ENCODE measurements at places on chromosomes 12 and 14.

DNA sequence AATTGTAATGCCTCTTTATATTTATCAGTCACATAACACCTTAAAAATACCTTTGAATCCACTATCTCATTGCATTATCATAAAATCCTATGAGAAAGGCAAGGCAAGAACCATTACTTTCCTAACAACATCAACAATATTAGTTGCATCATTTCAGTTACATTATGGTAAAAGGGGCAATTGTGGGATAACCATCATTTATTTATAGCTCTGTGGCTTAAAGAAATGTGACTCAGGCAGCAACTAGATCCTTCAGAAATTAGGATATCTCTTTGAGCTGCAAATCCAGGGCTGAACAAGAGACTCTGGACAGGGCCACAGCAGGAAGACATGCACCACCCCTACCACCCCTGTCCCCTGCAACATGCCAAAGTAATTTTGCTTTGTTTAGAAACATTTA lies 36.4 kb downstream of the EPS8 start:
- DNase-seq, result no peak

- no peak for DNase-seq
These were observed 219.7 kb downstream of the TMEM121 start for GRCh38 chr14:105746124-105746514.

DNA sequence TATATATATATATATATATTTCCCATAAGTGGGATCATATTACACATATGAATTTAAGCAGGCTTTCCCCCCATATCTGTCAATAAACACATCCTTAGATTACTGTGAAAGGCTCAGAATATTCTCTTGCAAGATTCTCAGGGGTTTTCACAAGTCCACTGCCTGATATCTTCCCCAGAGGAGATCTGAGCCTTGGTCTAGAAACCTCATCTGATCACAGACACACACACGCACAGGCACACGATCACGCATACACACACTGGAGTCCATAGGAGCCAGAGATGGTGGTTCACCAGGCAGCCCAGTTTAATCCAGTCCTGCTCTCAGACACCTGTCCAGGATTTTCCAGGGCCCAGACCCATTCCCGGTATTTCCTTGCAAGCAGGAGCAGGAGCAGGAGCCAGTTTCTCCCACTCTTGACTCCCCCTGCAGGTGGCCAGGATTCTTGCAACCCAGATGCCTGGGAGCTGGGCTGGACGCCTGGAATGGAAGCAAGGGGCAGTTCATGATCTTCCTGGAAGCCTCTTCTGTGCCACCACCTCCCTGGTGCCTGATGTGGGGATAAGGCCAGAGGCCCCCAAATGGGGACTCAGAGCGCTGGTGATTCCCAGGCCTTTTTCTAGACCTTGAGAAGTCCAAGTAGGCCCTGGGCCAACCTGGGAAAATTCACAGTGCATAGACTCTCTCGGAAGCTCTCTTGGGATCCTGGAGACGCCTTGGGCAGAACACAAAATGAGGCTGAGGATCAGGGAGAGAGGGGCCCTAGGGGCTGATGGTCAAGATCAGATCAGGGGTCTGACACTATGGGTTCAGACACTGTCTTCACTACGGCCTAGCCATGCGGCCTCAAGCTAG lies 16.5 kb upstream of the KRT78 start:
- DNase-seq, result peak; percentile 13

DNA sequence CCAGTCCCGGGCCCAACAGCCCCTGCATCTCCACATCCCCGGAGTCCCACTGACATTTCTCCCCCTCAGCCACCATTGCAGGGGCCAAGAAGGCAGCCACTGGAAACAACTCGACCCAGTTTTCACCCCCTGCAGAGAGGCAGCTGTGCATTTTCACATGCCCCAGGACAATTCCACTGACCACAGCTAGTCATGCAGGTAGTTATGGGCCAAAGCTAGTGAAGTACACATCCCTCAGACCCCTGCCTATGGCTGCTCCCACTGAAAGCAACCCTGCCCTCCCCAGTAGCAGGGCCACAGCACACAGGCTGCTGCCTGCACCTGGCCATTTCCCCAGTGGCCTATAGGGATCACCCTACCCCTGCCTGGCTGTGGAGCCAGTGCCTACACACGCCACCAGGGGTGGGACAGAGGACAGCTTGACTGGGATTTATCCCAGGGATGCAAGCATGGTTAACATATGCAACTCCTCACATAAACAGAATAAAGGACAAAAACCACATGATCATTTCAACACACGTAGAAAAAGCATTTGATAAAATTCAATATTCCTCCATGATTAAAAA lies 154.0 kb downstream of the NDUFA12 start:
- DNase-seq, result no peak
